ENCODE measurements at places on chromosomes 12 and 14.

DNA sequence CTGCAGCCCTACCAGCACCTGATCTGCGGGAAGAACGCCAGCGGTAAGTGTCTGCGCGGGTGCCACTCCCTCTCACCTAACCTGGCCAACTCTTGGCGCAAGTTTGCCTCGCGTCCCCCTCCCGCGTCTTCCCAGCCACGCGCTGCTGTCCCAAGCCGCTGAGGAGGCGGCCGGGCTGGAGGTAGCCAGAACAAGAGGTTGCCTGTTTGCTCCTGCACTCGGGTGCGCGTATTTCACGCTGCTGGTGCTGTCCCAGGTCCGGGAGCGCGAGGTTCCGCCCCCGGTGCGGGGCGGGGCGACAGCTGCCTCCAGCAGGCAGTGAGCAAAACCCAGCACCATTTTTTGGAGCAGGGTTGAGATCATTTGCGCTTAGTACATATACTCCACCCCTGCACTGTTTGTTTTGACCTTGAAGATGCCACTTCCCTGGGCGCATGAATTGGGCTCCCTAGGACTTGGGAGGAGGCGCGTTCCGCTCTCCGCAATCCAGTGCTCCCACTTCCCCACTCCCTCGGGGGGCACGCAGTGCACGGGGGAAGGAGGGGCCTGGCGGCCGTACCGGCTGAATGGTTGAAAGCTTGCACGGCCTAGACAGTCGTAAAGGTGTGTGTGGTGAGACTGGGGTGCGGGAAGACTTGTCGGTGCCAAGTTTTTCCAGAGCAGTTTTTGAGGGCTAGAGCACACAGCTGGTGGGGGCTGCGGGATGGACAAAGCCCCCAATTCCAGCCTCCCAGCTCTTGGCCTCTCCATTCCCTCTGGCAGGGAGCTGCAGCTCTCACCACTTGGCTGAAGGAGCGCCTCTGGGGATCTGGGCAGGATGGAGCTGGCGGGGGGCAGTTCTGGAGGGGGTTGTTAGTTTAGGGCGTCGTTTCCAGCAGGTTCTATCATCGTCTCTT is 226.9 kb upstream of the CRY1 start:
- peak; percentile 74 for DNase-seq

- no peak for DNase-seq
Observed at GRCh38 chr12:71865757-71866536, 26.4 kb downstream of the TBC1D15 start.

DNA sequence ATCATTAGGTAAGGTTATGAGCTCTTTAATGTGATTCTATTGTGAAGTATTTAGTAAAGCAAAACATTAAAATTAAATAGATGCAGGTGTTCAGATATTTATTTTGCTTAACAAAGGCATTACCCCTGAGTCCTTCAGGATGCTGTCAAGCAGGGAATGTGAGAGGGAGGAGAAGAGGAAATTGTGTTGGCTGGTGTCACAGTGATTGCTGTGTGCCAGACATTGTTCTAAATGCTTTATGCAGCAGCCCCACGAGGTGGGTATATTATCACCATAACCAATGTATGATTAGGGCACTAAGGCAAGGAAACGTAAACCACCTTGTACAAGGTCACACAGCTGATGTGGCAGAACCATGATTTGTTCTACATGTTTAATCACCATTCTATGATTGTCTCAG is 80.1 kb downstream of the STAB2 start:
- no peak for DNase-seq

- DNase-seq, result no peak
Observed at GRCh38 chr12:1880153-1880845, 38.2 kb downstream of the CACNA2D4 start.

DNA sequence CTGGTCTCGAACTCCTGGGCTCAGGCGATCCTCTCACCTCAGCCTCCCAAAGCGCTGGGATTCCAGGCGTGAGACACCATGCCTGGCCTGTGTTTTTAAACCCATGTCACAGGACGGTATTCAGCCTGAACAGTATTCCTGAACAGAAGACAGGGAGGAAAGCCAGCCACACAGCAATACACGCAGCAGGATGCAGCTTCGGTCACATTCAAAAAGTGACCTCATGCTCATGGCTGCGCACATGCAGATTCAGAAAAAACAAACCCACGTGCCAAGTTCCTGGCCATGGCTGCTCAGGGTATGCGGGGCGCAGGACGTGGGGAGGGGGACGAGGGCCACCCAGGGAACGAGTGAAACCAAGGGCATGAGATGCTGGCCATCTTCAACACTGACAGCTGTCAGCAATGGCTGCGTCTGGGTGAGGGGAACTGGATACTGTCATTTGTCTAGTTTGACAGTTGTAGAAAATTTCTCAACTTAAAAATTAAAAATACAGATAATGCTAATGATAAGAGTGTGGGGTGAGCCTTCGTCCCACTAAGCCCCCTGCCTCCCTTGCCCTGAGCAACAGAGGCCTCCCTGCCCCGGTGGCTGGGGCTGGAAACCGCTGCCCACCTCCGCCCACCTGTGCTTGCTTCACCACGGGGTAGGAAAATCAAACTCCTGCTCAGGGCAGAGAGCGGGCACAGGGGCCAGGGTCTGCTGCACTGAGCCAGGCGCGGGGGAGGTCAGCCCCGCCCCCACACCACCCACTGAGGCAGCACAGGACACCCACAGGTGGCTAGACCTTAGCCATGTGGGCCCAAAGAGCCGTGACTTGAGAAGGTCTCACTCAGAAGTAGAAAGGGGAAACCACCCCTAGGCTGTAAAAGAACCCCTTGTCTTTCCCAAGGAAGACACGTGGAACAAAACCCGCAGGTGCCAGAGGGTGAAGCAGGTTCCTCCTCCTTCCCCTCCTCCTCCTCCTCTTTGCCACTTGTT is 84.2 kb downstream of the SCARB1 start:
- no peak for DNase-seq

- no peak for DNase-seq
Observed at GRCh38 chr12:117091758-117092510, 7.3 kb downstream of the TESC start.

- no peak for DNase-seq
Observed at GRCh38 chr14:68636597-68636996, 156.3 kb downstream of the ZFP36L1 start.

GRCh38 chr14:72941286-72941985 is 15.2 kb downstream of the DCAF4 start:
- no peak for DNase-seq

DNA sequence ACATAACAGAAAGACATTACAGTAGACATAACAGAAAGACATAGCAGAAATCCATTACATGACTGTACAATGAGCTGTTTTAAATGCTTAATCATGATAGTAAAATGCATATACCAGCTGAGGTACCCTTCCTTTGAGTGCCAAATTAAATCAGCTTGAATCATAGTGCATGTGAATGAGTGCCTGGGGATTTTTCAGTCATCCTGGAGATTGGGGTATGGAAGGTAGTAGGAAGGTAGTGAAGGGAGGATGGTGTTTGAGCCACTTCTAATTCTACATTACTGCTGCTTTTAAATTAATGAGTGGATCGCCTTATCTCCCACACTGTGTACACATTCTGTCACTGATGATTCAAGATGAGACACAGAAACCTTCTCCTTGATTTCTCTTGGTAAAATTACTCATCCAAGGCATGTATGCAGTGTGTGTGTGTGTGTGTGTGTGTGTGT is 534.2 kb downstream of the LRFN5 start:
- no peak for DNase-seq

DNA sequence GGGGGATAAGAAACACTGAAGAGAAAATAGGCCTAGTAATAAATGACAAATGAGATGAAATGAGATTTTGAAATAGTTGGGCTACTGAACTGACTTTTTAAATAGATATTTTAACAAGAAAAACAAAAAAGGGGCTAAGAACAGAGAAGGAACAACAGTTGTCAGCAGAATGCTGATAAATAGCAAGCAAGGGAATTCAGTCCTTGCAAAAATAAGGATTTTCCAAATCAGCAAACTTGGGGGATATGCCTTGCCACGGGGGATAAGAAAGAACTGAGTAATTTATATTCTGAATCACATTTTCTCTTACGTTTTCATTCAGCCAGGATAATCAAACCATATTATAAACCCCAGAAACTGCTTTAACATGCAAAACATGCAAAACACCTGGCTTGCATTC is 12.9 kb upstream of the CCDC196 start:
- DNase-seq, result no peak

DNA sequence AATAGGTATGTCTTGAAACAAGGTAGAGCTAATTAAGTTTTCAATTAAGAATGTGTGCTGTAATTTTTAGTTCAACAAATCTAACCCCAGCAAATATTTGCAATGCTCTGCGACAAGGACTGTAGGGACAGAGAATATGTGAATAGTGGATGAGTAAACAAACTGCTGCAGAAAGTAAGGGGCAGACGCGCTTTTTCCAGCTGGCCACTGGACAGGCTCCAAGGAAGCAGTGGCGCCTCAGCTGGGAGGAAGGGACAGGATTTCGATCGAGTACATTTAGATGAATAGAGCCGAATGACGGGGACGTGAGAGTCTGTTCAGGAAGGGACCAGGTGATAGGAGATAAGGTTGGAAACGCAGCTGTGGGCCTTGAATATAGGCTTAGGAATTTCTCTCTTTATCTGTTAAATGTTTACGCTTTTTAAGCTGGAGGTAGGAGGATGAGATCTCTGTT is 69.3 kb downstream of the ELK3 start:
- no peak for DNase-seq

DNA sequence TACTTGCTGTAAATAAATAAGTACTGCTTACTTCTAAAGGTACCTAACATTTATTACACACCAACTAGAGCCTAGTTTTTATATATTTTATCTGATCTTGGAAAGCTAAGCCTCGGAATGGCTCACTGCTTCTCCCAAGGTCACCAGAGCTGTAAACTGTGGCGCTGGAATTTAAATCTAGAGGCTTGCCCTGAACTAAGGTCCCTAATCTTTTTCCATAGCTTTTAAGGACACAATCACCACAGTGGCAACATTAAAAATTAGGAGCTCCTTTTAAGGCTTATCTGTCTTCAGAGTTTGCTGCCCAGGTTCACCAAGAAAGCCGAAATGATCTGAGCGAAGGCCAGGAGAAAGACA is 670 bp downstream of the CCNB1IP1 start:
- DNase-seq, result no peak

DNA sequence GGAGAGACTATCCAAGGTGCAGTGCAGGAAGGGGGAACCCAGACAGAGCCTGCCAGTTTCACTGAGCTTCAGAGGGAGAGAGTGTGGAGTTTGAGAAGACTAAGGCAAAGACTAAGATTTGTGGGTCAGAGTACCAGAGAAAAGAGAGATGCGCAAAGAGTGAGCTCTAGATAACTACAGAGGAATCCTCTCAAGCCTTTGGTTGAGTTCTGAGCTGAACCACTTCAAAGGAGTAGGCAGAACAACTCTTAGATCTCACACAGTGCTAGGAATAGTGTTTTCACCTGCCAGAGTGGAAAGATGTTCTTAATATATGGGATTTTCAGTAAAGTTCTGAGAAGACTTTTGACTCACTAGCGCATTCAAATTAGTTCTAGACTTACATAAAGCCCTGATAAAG is 10.7 kb upstream of the M6PR start:
- no peak for DNase-seq

DNA sequence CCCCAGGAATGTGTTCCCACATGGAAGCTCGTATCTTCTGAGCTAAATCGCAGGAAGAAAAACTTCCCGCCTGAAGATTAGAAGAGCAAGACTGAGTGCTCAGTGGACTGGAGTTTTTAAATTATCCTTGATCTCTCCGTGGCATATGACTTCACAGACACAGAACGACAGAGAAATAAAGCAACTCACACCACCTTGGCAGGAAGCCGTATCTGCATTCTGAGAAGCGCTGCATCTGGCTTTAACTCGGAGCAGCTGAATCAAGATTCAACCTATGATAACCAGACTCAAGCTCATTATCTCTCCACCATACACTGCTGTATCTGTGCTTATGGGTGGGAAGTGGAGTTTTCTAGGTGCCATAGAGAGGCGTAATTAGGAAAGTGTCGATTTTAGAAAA is 1482.7 kb downstream of the AACS start:
- DNase-seq, result no peak

GRCh38 chr12:95623554-95624170 is 72.4 kb upstream of the USP44 start:
- DNase-seq, result no peak

DNA sequence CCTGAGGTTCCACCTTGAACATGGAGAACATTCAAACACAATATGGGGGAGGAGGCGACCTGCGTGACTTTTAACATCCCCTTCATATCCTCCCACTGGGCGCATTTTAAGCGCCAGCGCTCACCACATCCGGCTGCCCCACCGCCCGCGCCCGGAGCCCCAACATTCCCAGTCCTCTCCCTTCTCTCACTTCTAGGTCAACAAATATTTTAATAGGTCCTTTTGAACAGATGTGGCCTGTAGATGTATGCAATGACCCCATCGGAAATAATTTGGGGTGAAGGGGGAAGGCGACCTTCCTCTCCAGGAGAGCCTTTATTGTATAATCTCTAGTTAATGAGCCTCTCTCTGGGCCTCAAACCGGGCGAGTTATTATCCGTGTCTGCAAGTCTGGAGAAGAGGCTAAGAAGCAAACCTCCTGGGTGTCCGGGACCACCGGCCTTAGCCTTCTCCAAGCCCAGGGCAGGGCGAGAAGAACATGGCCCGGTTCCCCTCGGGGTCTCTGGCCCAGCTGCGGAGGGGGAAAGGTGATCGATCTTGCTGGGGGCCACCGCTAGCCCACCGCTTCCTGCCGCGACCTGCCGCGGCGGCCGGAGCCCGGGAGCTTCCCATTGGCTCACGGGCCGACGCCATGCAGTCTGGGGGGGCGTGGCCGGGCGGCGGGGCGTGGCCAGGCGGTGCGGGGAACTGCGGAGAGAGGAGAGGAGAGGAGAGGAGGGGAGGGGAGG is 83.2 kb upstream of the HMGA2 start:
- peak; percentile 56 for DNase-seq

GRCh38 chr14:23468704-23469126 is 788 bp upstream of the NGDN start:
- no peak for DNase-seq

DNA sequence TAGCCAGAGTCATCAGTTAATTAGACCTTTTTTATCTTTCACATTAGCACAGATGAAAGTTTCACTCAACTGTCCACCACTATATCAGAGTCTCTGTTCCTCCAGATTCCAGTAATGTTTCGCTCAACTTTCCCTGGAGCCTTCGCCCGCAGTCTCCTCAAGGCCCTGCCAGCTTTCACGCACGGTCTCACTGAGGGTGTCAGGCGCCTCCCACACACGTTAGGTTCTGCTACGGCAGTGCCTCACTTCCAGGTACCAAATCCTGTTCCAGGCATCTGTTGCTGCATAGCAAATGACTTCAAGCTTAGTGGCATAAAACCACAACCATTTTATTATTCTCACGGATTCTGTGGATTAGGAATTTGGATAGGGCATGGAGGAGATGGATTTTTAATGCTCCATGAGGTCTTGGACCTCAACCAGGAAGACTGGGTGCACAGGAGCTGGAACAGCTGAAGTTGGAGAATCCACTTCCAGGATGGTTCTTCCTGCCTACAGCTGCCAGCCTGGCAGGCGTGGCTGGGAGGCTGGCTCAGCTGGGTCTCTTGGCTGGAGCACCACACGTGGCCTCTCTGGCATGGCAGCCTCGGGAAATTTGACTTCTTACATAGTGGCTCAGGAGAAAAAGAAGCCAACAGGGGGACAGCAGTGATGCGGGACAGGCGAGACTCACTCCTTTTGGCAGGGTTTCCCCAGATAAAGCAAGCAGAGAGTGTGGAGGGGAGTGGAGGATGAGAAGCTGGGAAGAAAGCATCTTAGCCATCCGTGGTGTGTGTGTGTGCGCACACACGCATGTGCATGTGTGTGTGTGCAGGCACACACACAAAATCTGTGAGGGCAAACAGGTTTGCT is 21.3 kb upstream of the BCDIN3D start:
- no peak for DNase-seq

- DNase-seq, result no peak
Observed at GRCh38 chr12:7645395-7646177, 20.1 kb downstream of the APOBEC1 start.
